ENCODE measurements at places on chromosomes 6 and 20. TPM values are rescaled to one million over a fixed set of nuclear protein-coding genes. Genes with fewer than 3 reads are reported as not detected.

Gene OPRL1
- 1.2 TPM for total RNA-seq

Gene CDH26
- 0.06 TPM for total RNA-seq

Gene LPIN3
- total RNA-seq = 15.3 TPM

Gene FOXF2
- total RNA-seq = not detected

Gene GRM1
- total RNA-seq = under 0.01 TPM

Gene HSPA12B
- total RNA-seq = not detected

Gene BCAS4
- total RNA-seq = 14.5 TPM

Gene KIF6
- not detected for total RNA-seq

DNA sequence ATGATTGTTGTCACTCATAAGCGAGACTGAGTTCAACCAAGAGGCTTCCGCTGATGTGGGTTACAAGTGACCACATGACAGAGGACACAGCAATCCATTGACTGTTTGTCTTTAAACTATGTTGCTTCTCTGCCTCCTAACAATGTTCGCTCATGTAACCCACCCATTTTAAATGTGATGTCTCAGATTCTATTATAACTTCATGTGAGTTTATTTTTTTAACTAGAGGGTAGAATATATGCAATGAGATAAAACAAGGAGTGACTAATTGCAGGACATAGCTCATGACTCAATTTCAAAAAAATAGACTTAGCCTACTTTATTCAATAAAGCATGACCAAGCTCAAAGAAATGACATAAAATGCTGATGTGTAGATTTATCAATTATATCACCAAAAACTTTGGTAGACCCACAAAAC, 119.2 kb upstream of the SASH1 start:
- peak; percentile 49 for DNase-seq

- no peak for DNase-seq
These were observed 670 bp upstream of the PARD6B start for GRCh38 chr20:50730765-50731054.

- peak; percentile 63 for DNase-seq
These were observed 1029.5 kb upstream of the GJE1 start for GRCh38 chr6:141103246-141103645.

DNA sequence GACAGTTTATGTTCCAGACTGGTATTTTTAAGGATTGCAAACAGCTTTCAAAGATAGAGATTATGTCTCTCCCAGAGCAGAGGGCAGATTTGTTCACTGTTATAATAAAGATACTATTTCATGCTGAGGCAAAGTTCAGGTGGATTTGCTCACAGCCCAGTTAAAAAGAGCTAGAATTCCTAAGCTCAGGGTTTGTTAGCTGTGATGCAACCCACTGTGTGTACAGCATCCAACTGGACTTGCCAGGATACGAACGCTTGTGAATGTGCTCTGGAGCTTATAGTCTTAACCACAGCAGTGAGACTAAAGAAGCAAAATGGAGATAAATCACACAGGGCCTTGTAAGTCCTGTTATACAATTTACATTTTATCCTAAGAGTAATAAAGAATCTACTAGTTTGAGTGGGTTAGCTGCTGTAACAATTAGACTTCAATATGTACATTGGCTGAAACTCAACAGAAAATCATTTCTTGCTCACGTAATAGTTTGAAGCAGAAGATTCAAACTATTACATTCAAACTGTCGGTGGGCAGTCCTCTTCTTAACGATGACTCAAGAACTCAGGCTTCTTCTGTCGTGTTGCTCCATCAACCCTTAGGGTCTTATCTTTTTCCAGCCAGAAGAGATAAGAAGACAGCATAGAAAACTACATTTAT, 204.0 kb upstream of the PLN start:
- DNase-seq = no peak

- DNase-seq = no peak
These were observed 518.0 kb downstream of the CD109 start for GRCh38 chr6:74213995-74214394.

- peak; percentile 18 for DNase-seq
These were observed 34.6 kb upstream of the CITED2 start for GRCh38 chr6:139409026-139409425.

DNA sequence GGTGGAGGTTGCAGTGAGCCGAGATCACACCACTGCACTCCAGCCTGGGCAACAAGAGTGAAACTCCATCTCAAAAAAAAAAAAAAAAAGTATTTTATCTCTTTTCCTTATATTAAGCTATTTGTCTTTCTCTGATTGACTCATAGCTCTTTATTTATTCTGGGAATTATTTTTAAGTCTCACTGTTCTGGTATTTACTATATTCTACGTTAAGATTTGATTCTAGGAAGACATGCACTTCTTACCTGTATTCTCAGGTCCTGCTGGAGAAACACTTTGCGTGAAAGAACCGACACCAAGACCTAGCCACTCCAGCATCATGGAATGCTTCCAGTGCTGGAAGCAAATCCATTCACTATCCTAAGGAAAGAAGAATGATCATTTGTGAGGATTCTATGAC, 17.6 kb downstream of the ZNFX1 start:
- DNase-seq = no peak

GRCh38 chr6:167396068-167396658, 71.3 kb downstream of the TTLL2 start:
- DNase-seq = no peak
